Activated T-helper 17 cell treated with anti-CD3 and anti-CD28 coated beads, Interleukin-2, amount 50 U/mL, for 72 hours (primary cell): ENCODE measurements at places on chromosomes 2 and 18. TPM values are rescaled to one million over a fixed set of nuclear protein-coding genes. Genes with fewer than 3 reads are reported as not detected.

DNA sequence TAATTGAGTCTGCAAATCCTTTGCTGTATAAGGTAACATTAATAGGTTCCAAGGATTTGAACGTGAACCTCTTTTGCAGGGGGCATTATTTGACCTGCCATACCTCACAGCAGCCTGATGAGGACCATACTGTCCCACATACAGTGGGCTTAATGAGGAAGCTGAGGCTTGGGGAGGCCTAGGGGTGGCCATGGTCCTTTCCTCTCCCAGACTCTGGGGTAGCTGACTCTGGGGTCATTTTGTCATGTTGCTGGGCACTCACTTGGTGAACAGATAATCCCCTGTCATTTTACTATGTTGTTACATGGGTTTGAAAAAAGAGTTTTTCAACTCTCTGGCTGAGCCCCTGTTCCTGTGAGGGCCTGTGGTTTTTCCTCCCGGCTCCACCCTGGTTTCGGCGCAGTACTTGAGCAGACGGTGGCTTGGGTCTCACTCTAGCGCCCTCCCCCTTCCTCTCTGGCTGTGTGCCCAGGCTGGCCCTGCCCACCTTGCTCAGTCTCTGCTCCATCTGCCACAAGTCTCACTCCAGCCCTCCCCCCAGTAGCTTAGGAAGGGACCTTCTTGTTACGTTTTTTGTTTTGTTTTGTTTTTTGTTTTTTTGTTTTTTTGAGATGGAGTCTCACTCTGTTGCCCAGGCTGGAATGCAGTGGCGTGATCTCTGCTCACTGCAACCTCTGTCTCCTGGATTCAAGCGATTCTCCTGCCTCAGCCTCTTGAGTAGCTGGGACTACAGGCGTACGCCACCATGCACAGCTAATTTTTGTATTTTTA is 21.0 kb downstream of the INPP4A start:
- no peak for ATAC-seq

DNA sequence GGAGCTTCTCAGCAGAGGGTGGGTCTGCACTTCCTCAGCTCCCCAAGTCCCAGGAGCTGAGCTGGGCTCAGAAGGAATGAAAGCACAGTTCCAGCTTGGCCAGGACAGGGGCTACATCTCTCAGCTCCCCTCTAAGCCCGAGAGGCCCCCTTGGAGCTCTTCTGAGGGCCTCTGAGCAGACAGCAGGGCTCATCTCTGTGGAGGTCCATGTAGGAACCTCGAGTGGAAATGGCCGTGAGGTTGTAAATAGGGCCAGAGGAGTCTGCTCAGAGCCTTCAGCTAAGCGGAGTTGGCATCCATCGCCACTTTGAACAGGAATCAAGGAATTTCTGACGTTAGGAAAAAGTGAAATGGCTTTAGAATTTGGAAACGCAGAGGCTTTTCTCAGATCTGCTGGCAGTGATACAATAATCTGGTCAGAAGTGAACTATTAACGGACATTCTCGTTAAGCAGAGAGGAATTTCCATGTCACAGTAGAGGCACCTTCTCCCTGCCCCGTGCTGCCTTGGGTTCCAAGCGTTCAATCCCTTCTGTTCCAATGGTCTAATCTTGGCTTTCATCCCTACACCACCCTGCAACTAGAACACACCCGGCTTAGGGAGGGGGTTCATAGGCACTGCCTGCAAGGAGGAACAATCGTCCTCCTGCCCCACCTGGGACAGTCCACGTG is 213.9 kb downstream of the NDUFA10 start:
- no peak for ATAC-seq

- ATAC-seq: no peak
These were observed 13.2 kb upstream of the DES start for GRCh38 chr2:219404954-219405353.

- ATAC-seq: no peak
These were observed 634.0 kb downstream of the LRP1B start for GRCh38 chr2:141496810-141497209.

- no peak for ATAC-seq
These were observed 1085.4 kb upstream of the NRXN1 start for GRCh38 chr2:52117299-52117698.

DNA sequence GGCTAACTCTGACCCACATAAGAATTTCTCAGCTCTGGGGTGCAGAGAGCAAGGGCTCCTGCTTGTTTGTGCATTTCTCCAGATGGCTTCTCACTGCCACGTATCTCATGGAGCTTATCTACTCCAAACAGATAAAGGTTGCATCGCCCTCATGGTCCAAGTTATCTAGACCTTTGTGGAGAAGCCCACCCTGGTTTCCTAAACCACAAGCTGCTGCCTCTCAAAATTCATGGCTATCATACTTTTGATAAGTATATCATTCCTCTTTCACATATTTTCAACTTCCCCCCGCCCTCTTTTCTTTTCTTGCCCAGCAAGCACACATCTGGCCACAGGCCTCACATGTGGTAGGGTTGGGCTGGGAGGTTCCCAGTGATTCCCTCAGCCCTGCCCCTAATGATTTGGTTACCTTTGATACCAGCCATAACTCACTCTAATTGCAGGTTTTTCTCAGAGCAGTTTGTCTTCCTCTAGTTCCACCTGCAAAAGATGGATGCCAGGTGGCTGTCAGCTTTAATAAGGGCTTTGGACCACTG is 146.0 kb downstream of the RHBDD1 start:
- no peak for ATAC-seq

DNA sequence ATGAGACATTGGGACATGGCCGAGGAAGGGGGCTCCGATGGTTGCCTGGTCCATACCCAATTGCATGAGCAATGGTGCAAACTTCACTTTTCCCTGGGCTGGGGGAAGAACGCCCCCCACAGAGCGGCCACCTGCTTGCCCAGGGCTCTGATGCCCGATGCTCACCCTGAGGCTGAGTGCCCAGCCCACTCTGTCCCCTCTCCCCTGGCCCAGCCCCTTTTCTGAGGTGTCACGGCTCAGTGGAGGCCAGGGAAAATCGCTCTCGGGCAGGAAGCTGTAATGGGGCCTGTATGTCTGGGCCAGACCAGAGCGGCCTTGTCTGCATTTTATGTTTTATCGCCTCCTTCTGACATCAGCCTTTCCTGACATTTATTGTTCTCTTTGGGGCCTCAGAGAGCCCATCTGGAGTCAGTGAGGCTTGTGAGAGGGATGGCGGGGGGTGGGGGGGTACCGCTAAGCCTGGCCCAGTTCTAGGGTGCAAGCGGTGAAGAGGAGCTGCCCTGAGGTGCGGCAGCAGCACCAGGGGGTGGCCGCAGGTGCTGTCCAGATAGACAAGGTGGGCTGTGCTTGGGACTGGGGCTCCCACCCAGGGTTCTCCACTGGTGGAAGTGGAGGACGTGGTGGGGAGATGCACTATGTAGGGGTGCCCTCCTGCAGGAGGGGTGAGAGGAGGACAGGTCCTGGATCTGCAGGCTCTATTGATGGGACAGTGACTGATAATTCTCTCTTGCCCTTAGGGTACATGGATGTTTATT is 46.2 kb downstream of the INHBB start:
- no peak for ATAC-seq

DNA sequence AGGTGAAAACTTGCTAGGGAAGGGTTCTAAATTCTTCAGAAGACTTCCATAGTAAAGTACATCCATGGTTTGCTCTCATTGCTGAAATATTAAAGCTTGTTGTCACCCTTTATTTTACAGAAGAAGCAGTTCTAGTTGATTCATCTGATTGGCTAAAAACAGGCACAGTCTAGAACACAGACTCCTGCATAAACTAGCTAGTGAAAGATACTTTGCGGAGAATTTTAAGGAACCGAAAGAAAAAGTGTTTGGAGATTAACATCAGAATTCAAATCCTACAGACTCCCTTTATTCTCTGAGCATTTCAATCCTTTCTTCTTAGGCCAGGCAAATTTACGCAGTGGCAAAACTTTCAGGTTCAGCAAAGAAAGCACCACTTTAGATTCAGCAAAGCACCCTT is 1076.5 kb upstream of the ZEB2 start:
- ATAC-seq: no peak

GRCh38 chr2:161075701-161076100 is 84.5 kb upstream of the TANK start:
- ATAC-seq: no peak

DNA sequence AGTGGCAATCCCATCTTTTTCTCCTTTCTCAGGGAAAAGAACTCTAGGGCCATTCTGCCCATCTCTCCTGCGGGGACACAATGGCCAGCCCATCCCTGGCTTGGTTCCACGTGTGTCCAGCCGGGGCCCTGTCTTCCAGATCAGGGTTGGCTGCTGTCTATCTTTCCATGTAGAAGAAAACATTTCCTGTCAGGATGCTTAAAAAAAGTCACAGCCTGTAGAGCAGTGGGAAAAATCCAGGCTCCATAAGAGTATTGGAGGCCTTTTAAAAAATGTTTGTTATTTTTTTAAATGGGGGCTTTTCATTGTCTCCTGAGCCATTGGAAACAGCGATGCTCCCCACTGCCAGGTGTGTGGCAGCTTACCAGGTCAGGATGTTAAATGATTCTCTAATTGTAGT is 105.6 kb downstream of the TGFA start:
- ATAC-seq: no peak

GRCh38 chr2:3739313-3739712 is 35.9 kb downstream of the DCDC2C start:
- ATAC-seq: no peak

The CCDC178 gene
- not detected for total RNA-seq

The KCMF1 gene
- 108 TPM for total RNA-seq

The CAB39 gene
- 137 TPM for total RNA-seq

The RMC1 gene
- total RNA-seq: 24.6 TPM

The CTAGE1 gene
- not detected for total RNA-seq

The KHK gene
- total RNA-seq: 10.5 TPM
